Naive thymus-derived CD4-positive, alpha-beta T cell (primary cell): ENCODE measurements at places on chromosomes 4 and X. TPM values are rescaled to one million over a fixed set of nuclear protein-coding genes. Genes with fewer than 3 reads are reported as not detected.

- no peaks in the 10 kb centered on the region for H3K36me3 ChIP-seq
- H3K4me1 ChIP-seq, result no peaks in the 10 kb centered on the region
- H3K4me3 ChIP-seq, result no peak overlapping the region
- H3K27ac ChIP-seq, result no peak overlapping the region
Observed at GRCh38 chr4:150322646-150323045, 244.4 kb downstream of the DCLK2 start.

Gene KDR
- not detected for polyA plus RNA-seq

Gene MAPK10
- polyA plus RNA-seq, result not detected

Gene MAGEE2
- not detected for polyA plus RNA-seq

GRCh38 chr4:169986369-169986768, 39.8 kb downstream of the MFAP3L start:
- H3K27me3 ChIP-seq, result no peaks in the 10 kb centered on the region
- H3K27ac ChIP-seq, result no peak overlapping the region
- no peak overlapping the region for H3K4me3 ChIP-seq

GRCh38 chr4:8115916-8116315, 42.7 kb downstream of the ABLIM2 start:
- H3K27ac ChIP-seq, result no peak overlapping the region
- no peak for DNase-seq
- no peaks in the 10 kb centered on the region for H3K27me3 ChIP-seq
- H3K4me1 ChIP-seq, result no peaks in the 10 kb centered on the region

- no peak overlapping the region for H3K27ac ChIP-seq
- DNase-seq, result no peak
- H3K27me3 ChIP-seq, result no peaks in the 10 kb centered on the region
- no peak overlapping the region for H3K4me3 ChIP-seq
- no peaks in the 10 kb centered on the region for H3K36me3 ChIP-seq
Observed at GRCh38 chr4:155802190-155802959, 43.6 kb downstream of the GUCY1B1 start.
